Right renal cortex interstitium (tissue), 3 donors: ENCODE measurements at places on chromosomes 4 and X. TPM values are rescaled to one million over a fixed set of nuclear protein-coding genes. Genes with fewer than 3 reads are reported as not detected.

Gene HSD17B11
- 57.9 TPM for polyA plus RNA-seq

Gene MMRN1
- polyA plus RNA-seq: 2.5 TPM

- DNase-seq: no peak
These were observed 1.0 kb upstream of the ANTXR2 start for GRCh38 chr4:80074069-80074468.

Gene PAGE1
- not detected for polyA plus RNA-seq

DNA sequence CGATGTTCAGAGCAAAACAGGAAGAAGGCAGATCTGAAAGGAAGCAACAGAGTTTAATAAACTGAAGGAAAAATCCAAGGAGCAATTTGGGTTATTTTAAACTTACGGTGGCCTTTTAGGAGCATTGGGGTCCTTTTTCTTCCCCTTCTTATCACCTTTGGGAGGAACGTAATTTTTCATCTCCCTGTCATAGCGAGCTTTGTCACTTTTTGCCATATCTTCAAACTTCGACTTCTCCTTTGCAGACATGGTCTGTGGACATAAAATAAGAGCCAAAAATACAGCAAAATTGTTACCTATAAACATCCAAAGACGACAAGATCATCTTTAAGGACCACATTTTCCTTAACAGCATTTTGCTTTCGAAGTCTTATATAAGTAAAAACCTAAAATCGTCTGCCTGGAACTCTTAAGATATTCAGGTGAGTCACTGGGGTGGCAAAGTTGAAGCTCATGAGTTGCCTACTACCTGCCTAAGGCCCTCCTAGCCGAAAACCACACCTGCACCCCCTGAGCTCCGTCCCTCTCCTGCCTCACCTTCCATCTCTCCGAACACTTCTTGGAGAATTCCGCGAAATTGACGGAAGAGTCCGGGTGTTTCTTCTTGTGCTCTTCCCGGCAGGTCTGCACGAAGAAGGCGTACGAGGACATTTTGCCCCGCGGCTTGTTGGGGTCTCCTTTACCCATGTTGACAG is 1.0 kb downstream of the HMGB2 start:
- DNase-seq: no peak
